ENCODE measurements at places on chromosomes 6 and 20.

GRCh38 chr6:167409079-167409478, 84.2 kb downstream of the TTLL2 start:
- DNase-seq, result no peak

DNA sequence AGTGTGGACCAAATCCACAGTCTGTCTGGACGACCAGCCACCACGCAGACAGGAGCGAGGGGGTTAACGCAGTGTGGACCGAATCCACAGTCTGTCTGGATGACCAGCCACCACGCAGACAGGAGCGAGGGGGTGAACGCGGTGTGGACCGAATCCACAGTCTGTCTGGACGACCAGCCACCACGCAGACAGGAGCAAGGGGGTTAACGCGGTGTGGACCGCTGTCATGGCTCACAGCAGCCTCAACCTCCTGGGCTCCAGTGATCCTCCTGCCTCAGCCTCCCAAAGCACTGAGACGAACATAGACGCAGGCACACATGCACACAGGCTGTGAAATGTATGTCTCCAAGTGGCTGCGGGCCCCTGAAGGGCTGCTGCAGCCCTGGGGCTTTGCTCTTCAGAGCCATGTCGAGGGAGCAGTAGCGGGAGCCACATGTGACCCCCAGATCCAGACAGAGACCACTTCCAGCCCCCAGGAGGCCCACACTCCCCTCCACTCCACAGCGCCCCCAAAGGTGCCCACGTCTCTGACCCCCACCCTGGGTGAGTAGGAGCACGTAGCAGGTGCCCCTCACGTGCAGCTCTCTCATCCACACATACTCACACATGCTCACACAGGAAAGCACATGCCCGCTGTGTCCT, 98.1 kb downstream of the YTHDF1 start:
- DNase-seq, result no peak

DNA sequence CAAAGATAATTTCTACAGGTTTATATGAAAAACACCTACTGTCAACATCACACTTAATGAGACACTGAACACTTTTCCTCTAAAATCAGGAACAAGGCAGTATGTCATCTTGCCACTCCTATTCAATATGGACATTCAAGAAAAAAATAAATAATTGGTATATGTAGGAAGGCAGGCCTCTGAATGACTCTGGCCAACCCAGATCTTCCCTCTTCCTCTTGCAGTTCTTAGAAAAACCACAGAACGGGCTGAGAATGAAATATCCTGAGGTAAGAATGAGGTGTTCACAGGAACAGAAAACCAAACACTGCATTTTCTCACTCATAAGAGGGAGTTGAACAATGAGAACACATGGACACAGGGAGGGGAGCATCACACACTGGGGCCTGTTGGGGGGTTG, 1207.2 kb upstream of the CITED2 start:
- DNase-seq, result no peak

DNA sequence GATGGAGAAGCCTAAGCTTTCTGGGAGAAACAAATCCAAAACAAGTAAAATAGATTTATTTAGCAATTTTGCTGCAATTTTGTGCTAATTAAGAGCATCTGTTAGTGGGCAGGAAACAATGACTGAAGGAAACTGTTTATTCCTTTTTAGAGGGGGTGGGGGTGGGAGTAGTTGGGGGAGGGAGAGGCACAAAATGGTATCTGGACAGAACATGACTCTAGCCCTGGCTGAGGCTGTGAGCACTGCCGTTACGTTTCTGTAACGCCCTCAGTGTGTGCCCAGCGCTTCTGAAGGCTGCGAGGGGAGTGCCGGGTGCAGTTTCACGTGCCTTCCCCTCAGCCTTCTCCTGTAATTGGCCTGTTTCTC, 28.8 kb downstream of the METTL24 start:
- DNase-seq, result no peak

DNA sequence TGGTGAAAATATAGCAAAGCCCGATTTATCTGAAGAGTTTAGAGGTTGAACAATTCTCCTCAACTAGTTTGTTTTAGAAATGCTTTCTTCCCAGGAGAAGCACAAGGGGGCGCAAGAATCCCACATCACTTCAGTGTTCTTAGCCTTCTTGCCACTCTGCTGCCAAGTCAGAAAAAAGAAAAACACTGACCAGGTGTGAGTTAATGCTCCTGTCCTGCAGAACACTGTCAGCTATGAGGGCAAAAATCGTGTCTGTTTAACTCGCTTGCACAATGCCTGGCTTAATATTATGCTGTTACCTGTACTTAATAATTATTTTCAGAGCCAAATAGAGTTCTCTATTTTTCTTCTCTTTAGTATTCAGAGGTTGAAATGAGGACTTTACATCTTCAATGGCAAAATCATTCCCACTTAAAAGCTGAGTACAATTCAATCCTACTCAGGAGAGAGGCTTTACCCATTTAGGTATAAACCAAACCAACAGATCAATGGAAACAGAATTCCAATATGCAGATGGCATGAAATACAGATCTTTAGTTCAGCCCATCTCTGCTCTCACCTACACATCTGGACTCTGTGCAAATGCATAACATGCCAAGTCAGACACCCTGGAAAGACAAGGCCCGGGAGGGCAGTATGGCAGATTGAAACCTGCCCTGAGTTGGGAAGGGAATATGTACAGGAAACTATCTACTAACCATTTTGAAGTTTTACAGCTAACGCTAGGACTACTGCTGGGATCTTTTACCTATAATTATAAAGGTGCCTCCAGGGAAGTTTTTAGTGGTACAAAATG, 71.4 kb upstream of the TULP1 start:
- peak; percentile 48 for DNase-seq

DNA sequence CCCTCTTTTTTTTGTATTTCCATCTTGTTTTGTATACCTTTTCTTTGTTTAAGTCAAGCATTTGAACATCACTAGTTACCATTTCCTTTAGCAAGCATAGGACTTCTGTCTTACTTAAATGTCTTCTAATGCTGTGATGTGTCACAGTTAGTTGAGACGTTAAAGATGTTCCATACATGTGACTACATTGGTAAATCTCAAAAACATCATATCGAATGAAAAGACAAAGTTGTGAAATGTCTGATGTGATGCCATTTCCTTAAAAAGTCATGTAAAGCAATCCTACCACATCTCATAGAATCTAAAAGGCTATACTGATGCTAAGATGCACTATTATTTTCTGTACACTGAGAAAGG, 26.8 kb downstream of the SLC16A10 start:
- no peak for DNase-seq

- no peak for DNase-seq
These were observed 896.6 kb upstream of the MANEA start for GRCh38 chr6:94680669-94681212.

- peak; percentile 86 for DNase-seq
These were observed 4.3 kb upstream of the CEBPB start for GRCh38 chr20:50186151-50186885.

DNA sequence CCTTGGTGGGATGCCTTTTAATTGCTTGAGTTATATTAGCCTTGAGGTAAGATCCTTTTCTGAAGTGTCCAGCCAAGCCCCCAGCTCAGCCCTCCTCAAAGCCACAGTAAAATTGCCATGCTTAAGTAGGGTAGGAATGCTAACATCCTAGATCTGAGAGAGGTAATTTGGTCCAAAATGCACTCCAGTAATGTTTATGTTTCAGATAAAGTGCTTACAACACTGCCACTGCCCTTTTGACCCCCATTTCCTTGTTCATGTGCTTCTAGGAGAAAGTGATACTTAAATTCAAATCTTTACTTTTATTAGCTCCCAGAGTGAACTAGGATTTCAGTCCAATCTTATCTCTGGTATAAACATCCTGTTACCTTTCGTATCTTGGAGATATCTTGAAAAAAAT, 318.0 kb downstream of the BMP2 start:
- no peak for DNase-seq

DNA sequence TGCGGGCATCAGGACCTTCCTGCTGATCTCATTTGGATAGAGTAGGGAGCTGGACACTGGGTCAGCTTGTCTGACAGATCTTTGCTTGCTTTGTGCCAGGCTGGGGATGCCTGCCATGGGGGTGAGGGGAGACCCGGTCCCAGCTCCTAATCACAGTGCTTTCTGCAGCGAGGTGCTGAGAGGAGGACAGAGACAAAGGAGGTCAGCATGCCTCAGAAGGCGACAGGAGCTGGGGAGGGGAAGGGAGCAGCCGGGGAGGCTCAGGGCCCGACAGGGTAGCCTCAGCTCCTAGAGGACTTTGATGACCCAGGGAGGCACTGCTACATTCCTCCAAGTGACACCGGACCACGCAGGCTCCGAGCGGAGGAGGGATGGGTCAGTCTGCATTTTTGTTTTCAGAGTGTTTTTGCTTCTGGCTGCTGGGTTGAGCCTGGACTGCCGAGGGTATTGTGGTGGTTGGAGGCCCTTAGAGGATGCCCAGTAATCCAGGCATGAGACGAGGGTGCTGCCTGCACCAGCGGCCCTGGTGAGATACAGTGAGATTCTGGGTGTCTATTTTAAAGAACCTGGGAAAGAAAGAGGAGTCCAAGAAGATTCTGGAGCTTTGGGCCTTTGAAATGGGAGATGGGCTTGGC, 7.8 kb downstream of the RBM38 start:
- no peak for DNase-seq

DNA sequence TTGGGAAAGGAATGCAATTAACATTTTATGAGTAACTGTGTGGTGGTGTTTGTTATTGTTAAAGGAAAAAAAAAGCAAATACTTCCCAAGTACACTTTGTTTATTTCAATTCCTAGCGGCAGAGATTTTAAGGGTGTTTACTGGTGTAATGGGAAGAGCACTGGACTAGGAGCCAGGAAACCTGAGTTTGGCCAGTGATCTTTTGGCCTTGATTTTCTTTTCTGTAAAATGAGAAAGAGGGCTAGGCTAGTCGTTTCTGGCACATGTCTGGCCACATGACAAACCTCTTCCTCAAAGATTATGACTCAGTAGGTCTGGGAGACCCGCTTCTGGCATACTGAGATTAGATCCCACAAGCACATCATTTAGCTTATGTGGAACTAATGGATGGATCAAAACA, 428.1 kb upstream of the NOX3 start:
- DNase-seq, result no peak

DNA sequence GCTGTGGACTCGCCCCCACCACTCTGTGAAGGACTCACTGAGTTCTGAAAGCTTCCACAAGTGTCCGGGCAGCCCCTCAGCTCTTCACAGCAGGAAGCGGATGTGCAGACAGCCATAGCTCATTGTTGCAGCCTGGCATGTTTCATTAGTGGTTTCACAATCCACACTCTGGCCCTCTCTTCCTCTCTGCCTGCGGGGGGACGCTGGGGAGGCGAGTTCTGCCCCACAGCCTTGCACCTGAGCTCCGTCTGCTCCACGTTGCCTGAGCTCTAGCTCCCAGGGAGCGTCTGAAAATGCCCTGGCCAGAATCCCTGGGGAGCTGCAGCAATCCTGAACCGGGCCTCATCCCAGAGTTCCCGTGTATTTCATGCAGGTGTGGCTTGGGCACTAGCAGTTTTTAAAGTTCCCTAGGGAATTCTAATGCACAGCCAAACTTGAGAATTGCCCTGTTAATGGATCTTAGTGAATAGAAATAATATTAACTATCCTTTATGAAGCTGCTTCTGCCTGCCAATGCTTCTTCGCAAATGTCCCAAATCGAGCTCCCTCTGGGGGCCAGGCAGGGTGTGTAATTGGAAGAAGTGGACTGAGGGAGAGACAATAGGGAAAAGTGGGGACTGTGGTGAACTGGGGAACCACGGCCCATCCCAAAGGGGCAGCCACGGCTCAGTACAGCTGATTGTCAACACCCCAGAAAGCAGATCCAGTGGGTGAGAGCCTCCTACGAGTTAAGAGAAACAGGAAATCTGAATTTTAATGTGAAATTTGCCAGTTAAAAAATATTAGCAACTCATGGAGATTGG, 51.5 kb downstream of the CTCFL start:
- DNase-seq, result no peak

DNA sequence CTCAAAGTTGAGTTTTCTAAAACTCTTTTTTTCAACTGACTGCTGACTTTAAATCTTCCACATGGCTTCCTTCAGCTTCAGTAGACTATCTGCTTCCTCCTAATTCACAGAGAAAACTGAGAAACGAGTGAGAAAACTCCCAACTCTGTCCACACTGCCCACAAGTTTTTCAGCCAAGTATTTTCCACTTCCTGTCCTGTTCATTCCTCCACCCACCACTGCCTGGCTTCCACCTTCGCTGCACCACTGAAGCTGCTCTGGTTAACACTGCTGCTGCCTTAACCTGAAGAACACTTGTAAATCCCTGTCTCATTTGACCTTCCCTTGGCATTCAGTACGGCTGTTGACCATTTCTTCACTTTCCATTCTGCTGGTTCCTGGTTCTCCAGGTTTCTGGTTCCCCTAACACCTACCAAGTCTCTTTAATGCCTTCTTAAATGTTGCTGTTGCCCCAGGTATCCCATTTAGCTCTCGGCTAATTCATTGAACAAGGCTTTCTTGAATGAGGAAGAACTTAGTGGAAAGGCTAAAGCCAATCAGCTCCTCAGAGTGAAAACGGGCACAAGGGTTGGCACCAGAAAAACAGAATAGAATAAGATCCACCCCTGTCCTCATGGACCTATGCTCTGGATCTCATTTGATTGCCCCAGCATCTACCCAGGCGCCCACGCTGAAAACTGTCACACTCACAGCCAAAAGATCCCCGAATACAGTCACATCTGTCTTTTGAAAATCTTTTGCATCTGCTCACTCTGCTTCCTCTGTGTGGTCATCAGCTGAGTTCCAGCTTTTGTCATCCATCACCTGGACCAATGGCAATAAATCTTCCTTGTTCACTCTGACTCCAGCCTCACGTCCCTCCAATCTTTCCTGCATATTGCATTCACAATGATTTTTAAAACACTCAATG, 104.4 kb upstream of the TAB2 start:
- DNase-seq, result no peak

- no peak for DNase-seq
These were observed 9.8 kb upstream of the ELOVL5 start for GRCh38 chr6:53358440-53359094.

- no peak for DNase-seq
These were observed 16.3 kb upstream of the RFPL4B start for GRCh38 chr6:112330879-112331265.

DNA sequence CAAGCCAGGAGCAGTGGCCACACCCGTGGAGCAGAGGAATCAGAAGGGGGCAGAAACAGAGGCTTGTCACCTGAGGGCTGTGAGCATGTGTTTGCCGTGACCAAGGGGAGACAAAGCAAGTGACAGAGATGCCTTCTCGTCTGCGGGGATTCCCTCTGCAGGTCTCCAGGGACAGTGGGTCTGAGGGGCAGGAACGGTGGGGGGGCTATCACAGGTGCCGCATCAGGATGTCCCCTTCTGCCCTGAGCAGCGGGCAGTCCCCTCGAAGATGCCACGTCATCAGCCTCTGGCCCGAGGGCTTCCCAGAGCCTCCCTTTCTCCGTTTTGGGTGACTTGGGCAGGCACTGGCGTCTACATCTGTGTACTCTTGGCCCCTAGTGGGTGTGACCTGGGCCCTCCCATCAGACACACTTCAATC, 338.7 kb downstream of the PREX1 start:
- no peak for DNase-seq

GRCh38 chr6:35777356-35778102, 1.1 kb downstream of the CLPSL2 start:
- DNase-seq, result no peak

- no peak for DNase-seq
These were observed 844 bp downstream of the WFDC2 start for GRCh38 chr20:45470262-45470931.

- no peak for DNase-seq
These were observed 95.0 kb downstream of the SNX5 start for GRCh38 chr20:17873410-17874270.
